AG10803 (cell line): ENCODE measurements at places on chromosomes 11 and 22.

GRCh38 chr11:65128182-65129145, 5.9 kb downstream of the SYVN1 start:
- DNase-seq: no peak

- no peak for DNase-seq
Observed at GRCh38 chr22:17102297-17102667, 17.5 kb downstream of the IL17RA start.

- DNase-seq: no peak
Observed at GRCh38 chr11:29780756-29781155, 236.1 kb downstream of the KCNA4 start.

DNA sequence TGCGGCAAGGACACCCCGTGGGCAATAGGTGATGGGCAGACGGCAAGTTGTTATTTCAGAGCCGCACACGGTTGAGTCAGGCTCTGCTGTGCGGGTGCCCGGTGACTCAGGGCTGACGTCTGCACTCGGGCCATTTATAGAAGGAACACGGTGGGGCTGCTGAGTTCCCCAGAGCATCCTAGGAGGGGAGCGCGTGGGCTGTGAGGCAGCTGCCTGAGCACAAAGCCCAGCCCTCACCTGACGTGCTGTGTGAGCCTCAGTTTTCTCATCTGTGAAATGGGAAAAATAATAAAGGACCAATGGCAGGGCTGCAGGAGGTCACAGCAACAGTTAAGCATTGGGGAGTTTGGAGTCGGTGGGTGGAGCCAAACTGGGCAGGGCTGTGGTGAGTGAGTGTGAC, 11.3 kb upstream of the RHOD start:
- peak; percentile 62 for DNase-seq

GRCh38 chr11:12190511-12190910, 80.1 kb downstream of the MICAL2 start:
- DNase-seq: no peak
